ENCODE measurements at places on chromosomes 12 and 14.

GRCh38 chr14:95497561-95498011, 18.9 kb downstream of the SYNE3 start:
- no peak for ATAC-seq

- ATAC-seq: no peak
Measured at GRCh38 chr14:65299826-65300225, 112.7 kb upstream of the FUT8 start.

DNA sequence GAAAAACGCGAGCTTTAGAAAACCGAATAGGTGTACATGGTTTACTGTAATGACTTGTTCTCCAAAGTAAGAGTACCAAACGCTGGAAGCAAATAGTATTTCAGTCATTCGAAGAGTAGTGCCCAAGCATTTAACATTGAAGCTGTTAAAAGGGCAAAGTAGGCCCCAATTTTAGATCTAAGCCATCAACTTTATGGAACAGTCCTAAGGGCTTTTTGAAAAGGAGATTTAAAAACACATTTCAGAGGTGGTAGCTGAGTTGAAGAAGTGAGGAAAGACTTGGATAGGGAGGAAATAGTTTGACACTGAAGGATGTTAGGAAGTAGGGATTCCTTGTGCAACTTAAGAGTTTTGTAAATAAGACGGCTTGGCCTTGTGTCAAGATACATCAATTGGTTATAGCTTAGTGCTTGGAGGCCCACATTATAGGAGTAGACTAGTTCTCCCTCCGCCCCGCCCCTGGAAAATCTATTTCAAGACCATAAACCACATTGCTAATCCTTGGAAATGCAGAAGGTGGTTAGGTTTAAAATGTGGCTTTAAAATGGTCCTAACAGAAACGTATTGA, 783 bp upstream of the TUBA1B start:
- ATAC-seq: no peak

- ATAC-seq: peak; percentile 66
Measured at GRCh38 chr14:65805113-65805473, 392.6 kb downstream of the FUT8 start.

- ATAC-seq: no peak
Measured at GRCh38 chr14:59044707-59045106, 143.8 kb upstream of the DAAM1 start.

GRCh38 chr14:21185491-21185890, 29.6 kb upstream of the OR5AU1 start:
- no peak for ATAC-seq

- no peak for ATAC-seq
Measured at GRCh38 chr12:113933201-113933786, 32.8 kb downstream of the RBM19 start.

GRCh38 chr12:111998015-111998414, 14.9 kb downstream of the TMEM116 start:
- ATAC-seq: no peak

DNA sequence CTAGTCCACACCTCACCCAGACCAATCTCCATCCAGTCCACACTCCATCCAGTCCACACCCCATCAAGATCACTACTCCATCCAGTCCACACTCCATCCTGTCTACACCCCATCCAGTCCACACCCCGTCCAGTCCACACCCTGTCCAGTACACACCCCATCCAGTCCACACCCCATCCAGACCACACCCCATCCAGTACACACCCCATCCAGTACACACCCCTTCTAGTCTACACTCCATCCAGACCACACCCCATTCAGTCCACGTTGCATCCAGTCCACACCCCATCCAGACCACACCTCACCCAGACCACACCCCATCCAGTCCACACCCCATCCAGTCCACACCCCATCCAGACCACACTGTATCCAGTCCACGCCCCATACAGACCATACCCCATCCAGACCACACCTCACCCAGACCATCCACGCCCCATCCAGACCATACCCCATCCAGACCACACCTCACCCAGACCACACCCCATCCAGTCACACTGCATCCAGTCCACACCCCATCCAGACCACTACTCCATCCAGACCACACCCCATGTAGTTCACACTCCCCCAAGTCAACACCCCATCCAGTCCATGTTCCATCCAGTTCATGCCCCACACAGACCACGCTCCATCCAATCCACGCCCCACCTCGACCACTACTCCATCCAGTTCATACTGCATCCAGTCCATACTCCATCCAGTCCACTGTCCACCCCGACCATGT, 116.6 kb upstream of the RTL1 start:
- ATAC-seq: peak; percentile 24

GRCh38 chr12:89597210-89597609, 71.4 kb upstream of the POC1B start:
- ATAC-seq: no peak

GRCh38 chr12:102806110-102806509, 110.9 kb downstream of the PAH start:
- no peak for ATAC-seq

DNA sequence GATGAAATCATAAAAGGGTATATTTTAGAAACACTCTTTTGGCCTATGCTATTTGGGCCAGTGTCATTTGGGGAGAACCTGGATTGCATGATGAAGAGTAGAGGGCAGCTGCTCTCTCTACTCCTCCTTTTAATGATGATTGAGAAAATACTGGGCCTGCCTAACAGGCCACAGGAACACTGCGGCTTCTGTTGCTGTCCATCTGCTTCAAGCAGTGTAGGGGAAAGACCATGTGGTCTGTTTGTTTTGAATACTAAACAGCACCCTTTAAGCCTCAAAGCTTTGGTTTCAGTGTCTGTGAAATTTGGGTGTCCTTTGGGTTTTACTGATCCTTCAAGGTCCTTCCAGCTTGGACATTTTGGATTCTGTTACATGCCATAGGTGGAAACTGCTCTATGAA, 78.0 kb downstream of the TTC6 start:
- ATAC-seq: no peak

DNA sequence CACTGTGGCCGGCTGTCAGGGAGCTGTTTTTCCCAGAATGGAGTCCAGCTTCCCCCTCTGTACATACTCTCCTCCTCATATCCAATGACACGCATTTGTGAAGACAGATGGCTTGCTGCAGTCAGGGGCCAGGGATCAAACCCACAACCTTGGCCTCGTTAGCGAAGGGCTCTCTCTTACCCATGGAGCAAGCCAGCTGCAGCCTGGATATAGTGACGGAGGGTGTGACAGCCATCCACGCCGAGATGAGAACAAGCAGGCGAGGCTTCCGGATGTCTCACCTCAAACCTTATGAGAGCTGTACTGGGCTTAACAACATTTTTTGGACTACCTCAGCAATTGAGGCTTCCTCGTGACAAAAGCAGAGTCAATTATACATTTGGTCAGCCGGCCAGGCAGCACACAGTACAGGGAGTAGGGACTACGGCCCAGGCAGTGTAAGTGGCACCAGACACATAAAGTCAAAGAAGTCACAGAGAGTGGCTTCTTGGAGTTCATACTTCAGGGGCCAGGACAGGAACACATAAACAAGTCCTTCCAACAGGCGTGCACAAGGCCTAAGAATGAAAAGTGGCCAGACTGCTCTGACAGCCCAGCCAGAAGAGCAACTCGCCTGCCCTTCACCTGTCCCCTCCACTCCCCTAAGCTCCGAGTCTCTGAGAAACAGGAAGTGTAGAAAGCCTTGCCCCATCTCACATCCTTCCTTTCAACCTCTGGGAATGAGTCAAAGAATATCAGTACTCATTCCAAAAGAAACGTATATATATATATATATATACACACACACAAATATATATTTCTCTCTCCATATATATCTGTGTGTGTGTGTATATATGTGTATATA, 115.1 kb downstream of the TTC7B start:
- ATAC-seq: no peak

DNA sequence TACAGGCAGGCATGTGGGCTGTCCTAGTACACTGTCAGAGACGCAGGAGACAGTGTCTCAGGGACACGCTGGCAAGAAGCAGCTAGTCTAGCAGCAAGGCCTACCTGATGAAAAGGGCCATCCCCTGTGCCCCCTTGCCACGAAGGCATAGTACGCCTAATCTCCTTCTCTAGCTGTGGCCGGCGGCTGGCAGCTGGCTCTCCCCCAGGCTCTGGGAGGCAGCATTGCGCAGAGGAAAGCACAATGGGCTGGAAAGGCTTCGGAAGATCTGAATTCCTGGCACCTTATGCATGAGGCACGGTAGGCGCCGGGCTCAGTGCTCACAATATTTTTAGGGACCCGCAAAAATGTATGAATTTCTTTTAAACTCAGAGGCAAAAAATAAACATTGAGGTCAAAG, 16.0 kb upstream of the PLEKHH1 start:
- no peak for ATAC-seq

GRCh38 chr14:53735916-53736315, 220.7 kb downstream of the BMP4 start:
- ATAC-seq: no peak

GRCh38 chr12:118312578-118312977, 60.1 kb downstream of the TAOK3 start:
- no peak for ATAC-seq

GRCh38 chr14:86404989-86405649, 875.2 kb downstream of the FLRT2 start:
- ATAC-seq: no peak
